ENCODE measurements at places on chromosomes 2 and 18.
A peak's percentile ranks its signal among the peaks of the same experiment; 100 is the strongest.

DNA sequence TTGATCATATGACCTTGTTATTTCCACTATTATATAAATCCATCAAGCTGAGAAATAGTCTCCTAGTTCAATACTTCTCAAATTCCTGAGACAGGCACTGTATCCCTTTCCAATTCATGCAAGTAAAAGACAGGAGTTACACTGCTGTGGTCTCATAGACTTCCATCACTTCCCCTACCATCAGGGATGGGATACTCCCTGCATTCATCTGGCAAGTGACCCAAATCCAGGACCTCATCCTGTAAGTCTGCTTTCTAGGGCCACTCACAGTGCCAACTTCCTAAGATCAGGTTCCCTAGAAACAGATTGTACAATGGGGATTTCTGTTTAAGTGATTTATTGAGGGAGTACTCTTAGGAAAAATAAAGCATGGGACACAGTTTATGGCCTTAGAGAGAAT, 424.0 kb upstream of the CDH7 start:
- DNase-seq, result no peak

- DNase-seq, result no peak
These were observed 431.1 kb downstream of the ZEB2 start for GRCh38 chr2:144088863-144089262.

DNA sequence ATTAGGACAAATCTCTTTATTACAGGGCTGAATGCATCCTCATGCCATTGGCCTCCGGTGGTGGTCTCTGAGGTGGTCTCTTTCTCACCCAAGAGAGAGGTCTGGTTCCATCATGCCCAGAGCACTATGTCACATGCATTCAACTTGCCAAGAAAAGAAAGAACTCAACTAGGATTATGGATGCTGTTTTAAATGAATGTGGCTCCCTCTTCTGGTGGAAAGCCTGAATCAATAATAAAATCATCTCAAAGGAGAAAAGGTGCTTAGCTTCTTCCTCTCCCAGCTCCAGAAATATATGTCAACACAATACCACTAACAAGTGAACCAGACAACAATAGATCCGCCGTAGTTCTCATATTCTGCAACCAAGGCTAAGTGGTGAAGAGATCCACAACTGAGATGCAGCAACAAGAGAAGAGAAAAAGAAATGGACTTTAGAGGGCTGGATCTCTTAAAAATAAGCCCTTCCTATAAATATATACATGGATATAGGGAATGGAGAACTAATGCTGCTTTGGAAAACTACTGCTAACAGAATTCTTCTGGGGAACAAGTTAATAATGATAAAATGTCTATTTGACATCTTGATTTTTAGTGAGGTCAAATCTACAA, 396.8 kb downstream of the NCKAP5 start:
- peak; percentile 76 for DNase-seq

DNA sequence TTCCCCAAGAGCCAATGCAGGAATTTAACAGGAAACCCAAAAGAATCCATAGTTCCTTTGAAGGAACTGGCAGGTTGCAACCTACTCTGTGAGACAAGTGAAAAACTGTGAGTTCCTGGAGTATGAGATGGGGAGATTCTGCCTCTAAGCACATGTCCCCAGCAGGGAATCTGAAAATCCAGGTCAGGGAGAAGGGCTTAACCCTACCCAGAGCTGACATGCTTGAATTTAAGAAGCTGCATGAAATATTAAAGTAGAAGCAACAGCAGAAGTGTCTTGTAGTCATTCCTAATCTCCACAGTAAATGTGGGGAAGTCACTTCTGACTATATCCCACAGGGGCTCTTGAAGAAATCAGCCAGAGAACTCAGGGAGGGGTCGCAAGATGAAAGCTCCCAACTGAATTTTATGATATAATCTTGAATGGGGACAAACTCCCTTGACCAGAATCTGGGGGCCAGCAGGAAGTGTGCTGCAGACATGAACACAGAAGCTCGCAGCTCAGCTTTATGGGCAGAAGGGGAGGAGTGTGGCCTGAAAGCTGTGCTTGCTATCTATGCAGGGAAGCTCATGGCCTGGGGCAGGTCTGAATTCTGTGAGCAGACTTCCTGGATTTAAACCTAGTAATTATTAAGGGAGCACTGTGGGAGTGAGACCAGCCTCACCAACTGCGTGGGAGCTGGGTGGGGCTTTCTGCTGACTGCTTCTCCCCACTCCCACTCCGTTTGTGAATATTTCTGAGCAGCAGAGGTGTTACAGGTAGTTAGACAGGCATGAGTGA, 184.1 kb upstream of the KYNU start:
- peak; percentile 69 for DNase-seq

DNA sequence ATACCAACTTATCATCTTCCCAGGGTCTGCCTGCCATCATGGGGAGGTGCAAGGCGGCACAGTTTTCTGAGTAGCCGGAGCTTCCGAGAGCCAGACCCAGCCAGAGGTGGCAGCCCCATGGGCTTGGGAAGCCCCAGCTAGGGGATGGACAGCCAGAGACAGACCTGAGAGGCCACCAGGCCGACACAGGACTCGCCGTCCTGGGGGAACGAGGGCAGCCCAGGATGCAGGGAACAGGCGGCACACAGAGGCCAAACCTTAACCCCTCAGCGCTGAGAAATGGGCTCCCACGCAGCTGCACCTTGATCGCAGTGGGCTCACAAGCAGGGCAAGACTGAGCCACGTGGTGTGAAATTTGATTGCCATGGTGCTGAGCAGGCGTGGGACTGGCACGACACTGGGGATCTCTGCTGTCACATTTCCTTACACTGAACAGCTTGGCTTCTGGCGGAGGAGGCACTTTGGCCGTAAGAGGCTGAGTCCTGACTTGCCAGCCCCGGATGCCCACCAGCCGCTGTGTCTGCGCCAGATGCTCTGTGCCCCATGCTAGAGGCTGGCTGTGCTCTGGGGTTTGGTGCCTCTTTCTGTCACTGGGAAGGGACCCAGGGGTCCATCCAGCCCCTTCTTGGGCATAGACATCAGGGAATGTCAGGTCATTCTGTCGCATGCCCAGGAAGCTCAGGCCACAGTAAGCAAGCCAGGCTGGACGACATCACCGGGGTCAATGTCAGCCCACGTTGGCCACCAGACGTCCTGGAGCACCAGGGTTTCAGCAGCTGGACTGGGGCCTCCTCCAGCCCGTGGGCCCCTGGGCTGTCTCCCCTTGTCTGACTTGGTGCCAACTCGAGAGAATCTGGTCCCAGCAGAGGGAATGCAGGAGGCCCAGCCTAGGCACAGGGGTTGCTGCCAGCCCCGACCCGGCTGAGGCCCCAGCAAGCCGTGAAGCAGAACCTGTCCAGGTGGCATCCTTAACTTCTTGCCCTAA, 312.1 kb upstream of the MYT1L start:
- no peak for DNase-seq

- no peak for DNase-seq
These were observed 283.5 kb downstream of the CCDC178 start for GRCh38 chr18:33156906-33157470.

DNA sequence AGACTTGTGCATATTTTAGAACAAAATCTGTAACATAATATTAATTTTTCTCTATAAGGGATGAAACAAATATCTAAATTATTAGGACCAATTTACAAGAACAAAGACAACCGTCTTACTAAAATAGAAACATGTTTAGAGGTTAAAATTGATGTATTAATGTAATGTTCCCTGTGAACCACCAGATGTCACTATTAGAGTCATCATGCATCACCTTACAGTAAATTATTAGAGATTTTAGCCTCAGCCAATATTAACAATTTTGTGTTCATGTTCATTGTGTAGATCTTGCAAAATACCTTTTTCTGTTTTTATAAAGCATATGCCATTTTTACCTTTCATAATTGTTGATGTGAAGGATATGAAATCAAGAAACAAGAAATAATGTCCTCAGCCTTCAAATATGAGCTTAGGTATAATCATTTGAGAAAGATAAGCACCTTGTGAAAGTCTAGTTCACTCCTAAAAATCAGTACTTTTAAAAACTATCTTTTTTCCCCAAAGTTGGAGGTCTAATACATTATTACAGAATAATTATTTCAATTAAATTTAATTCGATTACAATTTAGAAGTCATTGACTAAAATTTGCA, 344.3 kb upstream of the KCNH7 start:
- peak; percentile 56 for DNase-seq
